ENCODE measurements at places on chromosomes 11 and 22. TPM values are rescaled to one million over a fixed set of nuclear protein-coding genes. Genes with fewer than 3 reads are reported as not detected.

The MCHR1 gene
- not detected for total RNA-seq

The OR8G5 gene
- not detected for total RNA-seq

- no peaks in the 10 kb centered on the region for H3K36me3 ChIP-seq
- no peak for DNase-seq
These were observed 1417.4 kb downstream of the TBC1D22A start for GRCh38 chr22:48179571-48180546.

- DNase-seq = no peak
- no peak overlapping the region for H3K4me3 ChIP-seq
- H3K27me3 ChIP-seq = peaks cover 35% of the 10 kb centered on the region
- H3K27ac ChIP-seq = no peak overlapping the region
- H3K36me3 ChIP-seq = no peaks in the 10 kb centered on the region
These were observed 10.9 kb downstream of the PHLDB1 start for GRCh38 chr11:118618115-118618990.

The TMEM191C gene
- total RNA-seq = 4.5 TPM

- DNase-seq = no peak
- no peak overlapping the region for H3K4me3 ChIP-seq
- no peaks in the 10 kb centered on the region for H3K4me1 ChIP-seq
- no peaks in the 10 kb centered on the region for H3K27me3 ChIP-seq
- no peak overlapping the region for H3K27ac ChIP-seq
- H3K36me3 ChIP-seq = no peaks in the 10 kb centered on the region
These were observed 569.1 kb upstream of the CCDC90B start for GRCh38 chr11:83855237-83855636.

DNA sequence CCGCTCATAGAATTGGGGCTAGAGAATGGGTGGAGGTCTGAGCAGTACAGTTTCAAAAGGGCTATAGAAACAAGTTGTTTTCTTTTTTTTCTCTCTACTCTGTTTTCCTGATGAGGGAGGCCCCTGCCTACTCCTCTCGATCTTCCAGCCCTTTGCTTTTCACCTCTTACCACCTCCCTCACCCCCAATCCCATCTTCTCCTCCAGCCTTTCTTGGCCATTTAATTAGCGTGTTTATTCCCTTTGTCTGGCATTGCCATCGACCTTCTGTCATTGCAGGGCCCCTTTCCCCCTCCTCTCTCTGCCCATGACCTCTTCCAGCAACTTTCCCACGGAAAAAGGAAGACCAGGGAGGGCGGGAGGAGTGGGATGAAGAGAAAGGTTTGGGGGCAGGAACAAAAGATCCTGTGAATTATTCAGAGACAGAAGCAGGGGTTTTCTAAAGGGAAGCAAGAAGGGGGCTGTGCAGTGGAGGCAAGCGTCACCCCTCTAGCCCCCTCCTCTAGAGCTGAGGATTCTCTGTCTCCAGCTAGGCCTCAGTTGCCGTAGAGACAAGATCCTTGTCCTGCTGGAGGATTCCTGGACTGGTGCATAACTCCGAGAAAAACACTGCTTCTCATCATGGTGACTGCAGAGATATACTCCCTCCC lies 12.9 kb downstream of the DTX4 start:
- peaks cover 78% of the 10 kb centered on the region for H3K36me3 ChIP-seq
- peaks cover 2% of the 10 kb centered on the region for H3K4me1 ChIP-seq
- H3K27me3 ChIP-seq = no peaks in the 10 kb centered on the region
- no peak overlapping the region for H3K4me3 ChIP-seq

- DNase-seq = no peak
- no peaks in the 10 kb centered on the region for H3K36me3 ChIP-seq
- no peaks in the 10 kb centered on the region for H3K4me1 ChIP-seq
These were observed 41.6 kb downstream of the C11orf71 start for GRCh38 chr11:114358716-114359115.

The IFITM10 gene
- 1.1 TPM for total RNA-seq

The CARD18 gene
- not detected for total RNA-seq

The OR8A1 gene
- not detected for total RNA-seq

The STK33 gene
- total RNA-seq = 9.3 TPM

- no peaks in the 10 kb centered on the region for H3K27me3 ChIP-seq
- H3K27ac ChIP-seq = no peak overlapping the region
- H3K4me3 ChIP-seq = no peak overlapping the region
- no peaks in the 10 kb centered on the region for H3K36me3 ChIP-seq
These were observed 48.0 kb upstream of the CADM1 start for GRCh38 chr11:115552151-115552772.

- H3K27me3 ChIP-seq = no peaks in the 10 kb centered on the region
- H3K4me1 ChIP-seq = no peaks in the 10 kb centered on the region
- H3K27ac ChIP-seq = no peak overlapping the region
- H3K4me3 ChIP-seq = no peak overlapping the region
- no peak for DNase-seq
- H3K36me3 ChIP-seq = no peaks in the 10 kb centered on the region
These were observed 53.1 kb downstream of the WNT7B start for GRCh38 chr22:45923835-45924234.

DNA sequence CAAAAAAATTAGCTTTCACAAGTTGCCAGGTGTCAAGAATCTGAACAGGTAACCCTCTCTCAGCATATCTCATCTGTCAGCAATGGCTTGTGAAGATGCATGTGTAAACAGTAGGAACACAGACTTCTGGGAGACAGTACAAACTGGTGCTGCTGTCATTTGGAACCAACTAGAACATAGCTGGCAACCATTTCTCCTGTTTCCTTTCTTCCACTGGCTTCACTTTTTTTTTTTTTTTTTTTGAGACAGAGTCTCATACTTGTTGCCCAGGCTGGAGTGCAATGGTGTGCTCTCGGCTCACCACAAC lies 2.1 kb upstream of the PIK3C2A start:
- no peak for DNase-seq
- H3K4me3 ChIP-seq = no peak overlapping the region
- H3K36me3 ChIP-seq = no peaks in the 10 kb centered on the region
- H3K27ac ChIP-seq = peak overlapping the region; percentile 98

DNA sequence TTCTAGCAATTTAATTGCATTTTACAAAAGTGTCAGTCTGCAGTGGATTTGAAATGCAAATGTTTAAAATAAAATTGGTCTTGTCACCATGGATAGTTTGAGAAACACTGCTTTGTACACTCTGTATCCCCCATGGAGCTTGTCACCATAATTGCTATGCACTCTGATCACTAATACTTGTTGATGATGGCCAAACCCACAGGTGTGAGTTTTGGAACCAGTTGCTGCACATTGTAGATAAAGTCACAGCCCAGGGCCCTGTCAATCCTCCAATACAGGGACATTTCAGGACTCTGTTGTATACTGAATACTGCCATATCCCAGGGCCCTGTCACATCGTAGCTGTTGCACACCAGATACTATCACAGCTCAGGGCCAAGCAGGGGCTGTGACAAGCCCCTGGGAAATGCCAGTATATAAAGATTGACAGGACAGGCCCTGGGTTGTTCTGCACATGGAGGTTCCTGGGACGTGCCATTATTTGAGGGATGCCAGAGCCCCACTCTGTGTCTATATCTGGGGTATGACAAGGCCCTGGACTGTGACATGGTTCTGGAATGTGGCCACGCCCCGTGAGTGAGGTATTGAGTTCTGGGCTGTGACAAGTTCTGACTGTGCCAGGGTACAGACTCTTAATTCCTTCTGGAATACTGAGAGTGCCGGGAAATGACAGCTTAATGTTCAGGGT lies 27.9 kb upstream of the SMPD1 start:
- DNase-seq = no peak
- H3K4me1 ChIP-seq = no peaks in the 10 kb centered on the region
- H3K27me3 ChIP-seq = no peaks in the 10 kb centered on the region
- H3K4me3 ChIP-seq = no peak overlapping the region
- no peaks in the 10 kb centered on the region for H3K36me3 ChIP-seq
- H3K27ac ChIP-seq = no peak overlapping the region

DNA sequence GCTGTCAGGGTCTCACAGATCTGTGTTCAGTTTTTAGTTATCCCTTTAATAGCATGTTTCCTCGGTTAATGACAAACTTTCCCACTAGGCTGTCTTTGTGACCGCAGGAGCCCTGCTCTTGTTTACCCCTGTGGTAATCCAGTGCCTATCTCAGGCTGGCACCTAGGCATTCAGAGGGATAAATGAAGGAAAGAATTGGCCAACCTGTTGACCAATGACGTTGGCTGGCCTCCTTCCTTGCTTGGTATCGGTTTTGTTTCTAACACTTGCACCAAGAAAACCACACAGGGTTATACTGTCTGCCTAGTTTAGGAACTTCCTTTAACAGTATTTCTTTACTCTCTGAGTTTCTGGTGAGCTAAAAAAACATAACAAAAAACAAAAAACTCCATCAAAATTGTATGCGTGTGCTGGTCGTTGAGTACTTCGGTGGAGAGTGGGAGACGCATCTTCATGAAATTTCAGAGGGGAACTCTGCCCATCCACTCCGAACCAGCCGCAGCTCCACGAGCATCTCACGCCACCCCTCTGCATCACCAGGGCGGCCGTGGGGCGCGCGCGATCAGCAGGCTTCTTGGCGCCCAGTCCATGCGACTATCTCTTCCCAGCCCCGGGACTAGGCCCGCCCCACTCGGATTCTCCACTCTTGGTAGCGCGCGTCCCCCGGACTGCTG lies 563 bp upstream of the ENDOD1 start:
- H3K27ac ChIP-seq = peak overlapping the region; percentile 79
- no peak for DNase-seq
- no peaks in the 10 kb centered on the region for H3K27me3 ChIP-seq
- H3K4me1 ChIP-seq = peaks cover 44% of the 10 kb centered on the region

The CCDC116 gene
- total RNA-seq = 0.52 TPM

- no peaks in the 10 kb centered on the region for H3K27me3 ChIP-seq
- no peaks in the 10 kb centered on the region for H3K4me1 ChIP-seq
- no peak for DNase-seq
- no peak overlapping the region for H3K4me3 ChIP-seq
These were observed 11.5 kb upstream of the TRIM68 start for GRCh38 chr11:4619514-4619913.

The HOATZ gene
- total RNA-seq = not detected

DNA sequence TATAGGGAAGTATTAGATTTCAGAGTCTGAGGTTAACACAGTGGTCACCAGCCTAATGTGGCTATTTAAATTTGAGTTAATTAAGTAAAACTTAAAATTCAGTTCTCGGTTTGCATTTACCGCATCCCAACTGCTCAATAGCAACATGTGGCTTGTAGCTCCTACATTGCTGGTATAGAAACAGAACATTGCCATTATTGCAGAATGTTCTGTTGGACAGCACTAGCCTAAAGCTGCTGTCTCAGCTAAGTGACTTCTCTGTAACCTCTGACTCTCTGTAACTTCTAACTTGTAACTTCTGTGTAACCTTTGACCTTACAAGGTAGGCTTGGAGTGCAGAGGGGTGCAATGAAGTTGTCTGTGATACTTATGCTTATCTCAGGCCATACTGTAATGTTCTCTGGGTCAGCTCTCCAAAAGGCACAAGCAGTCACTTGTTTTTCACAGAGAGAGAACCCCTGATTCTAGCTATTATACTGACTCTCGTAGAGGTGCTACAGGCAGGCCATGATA lies 78.7 kb downstream of the ZNRF3 start:
- H3K27me3 ChIP-seq = peaks cover 12% of the 10 kb centered on the region
- no peak overlapping the region for H3K4me3 ChIP-seq
- no peak overlapping the region for H3K27ac ChIP-seq
- H3K36me3 ChIP-seq = no peaks in the 10 kb centered on the region

GRCh38 chr11:62516736-62517371 lies 29.8 kb downstream of the AHNAK start:
- H3K4me1 ChIP-seq = no peaks in the 10 kb centered on the region
- no peaks in the 10 kb centered on the region for H3K27me3 ChIP-seq
- DNase-seq = no peak
- H3K27ac ChIP-seq = no peak overlapping the region
- H3K36me3 ChIP-seq = no peaks in the 10 kb centered on the region
- no peak overlapping the region for H3K4me3 ChIP-seq
